ENCODE measurements at places on chromosomes 4 and X. TPM values are rescaled to one million over a fixed set of nuclear protein-coding genes. Genes with fewer than 3 reads are reported as not detected.

The PRR32 gene
- not detected for total RNA-seq

The PF4V1 gene
- total RNA-seq, result not detected

The SPANXA1 gene
- total RNA-seq, result not detected

The SHOX gene
- 0.33 TPM for total RNA-seq

The ITM2A gene
- total RNA-seq, result 149 TPM

The BEX5 gene
- total RNA-seq, result 1.6 TPM

The GPM6B gene
- 35.7 TPM for total RNA-seq

The ADH1A gene
- 2.3 TPM for total RNA-seq

DNA sequence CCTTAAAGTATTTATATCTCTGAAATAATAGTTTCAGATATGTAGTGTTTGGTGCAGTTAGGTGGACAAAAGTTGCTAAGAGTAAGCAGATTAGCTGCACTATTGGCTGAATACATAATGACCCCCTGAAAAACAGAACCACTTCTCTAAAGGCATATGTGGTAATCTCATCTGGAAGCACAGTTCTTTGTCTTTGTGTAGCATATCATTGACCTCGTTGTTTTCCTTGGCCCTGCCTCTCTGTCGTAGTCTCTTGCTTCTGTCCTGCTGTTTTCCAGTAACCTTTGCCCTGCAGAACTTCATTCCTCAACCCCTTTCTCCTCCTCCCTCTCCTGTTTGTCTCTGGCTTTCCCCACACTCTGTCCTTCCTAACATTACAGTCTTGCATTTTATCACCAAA lies 41.4 kb downstream of the JADE3 start:
- DNase-seq, result no peak

GRCh38 chr4:7390336-7390735 lies 44.4 kb downstream of the PSAPL1 start:
- peak; percentile 6 for DNase-seq

DNA sequence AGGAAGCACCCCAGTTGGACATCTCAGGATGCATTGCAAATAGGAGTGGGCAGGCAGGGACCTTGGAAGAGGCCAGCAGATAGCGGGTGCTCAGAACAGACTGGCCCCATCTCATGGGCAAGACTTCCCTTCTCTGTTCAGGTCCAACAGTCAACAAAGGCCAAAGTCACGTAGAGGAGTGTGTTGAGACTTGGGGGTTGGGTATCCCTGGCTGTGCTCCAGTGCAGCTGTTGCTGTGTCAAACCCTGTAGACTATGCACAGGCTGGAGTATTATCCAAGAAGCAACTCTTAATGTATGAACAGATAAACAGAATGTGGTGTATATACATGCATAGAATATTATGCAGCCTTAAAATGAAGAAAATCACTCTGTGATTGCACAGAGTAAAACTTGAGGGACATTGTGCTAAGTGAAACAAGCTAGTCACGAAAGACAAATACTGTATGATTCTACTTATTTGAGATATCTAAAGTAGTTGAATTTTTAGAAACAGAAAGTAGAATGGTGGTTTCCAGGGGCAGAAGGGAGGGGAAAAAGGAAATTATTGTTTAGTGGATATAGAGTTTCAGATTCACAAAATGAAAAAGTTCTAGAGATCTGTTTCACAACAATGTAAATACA lies 192.1 kb upstream of the LCORL start:
- no peak for DNase-seq

DNA sequence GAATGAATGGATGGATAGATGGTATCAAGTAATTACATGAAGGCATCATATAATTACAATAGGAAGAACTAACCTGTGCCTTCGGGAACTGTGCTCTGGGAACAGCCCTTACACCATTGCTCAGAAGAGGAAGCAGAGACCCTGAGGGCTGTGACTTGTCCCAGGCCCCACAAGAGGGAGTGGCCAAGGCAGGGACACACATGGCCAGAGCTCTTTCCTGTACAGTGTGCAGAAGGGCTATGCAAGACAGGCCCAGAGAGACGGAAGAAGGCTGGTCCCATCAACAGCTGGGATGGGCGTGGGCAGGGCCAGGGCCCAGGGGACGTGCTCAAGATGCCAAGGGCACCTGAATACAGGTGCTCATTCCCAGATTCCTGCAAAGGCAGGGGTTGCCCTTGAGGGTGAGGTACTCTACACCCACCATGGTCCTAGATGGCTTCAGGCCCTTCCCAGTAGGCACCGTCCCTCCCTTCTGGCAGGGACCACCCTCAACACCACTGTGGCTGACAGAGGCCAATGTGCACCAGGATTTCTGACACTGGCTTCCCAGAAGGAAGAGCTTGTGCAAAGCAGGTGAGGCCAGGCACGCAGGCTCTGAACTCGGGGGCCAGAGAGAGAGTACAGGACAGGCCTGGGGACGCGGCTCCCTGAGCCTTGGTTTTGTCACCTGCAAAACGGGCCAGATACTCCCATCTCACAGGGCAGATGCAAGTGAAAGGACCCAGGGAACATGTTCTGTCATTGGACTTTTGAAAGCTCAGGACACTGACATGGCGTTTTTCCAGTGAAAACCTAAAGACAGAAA lies 1.7 kb downstream of the EVC2 start:
- no peak for DNase-seq

DNA sequence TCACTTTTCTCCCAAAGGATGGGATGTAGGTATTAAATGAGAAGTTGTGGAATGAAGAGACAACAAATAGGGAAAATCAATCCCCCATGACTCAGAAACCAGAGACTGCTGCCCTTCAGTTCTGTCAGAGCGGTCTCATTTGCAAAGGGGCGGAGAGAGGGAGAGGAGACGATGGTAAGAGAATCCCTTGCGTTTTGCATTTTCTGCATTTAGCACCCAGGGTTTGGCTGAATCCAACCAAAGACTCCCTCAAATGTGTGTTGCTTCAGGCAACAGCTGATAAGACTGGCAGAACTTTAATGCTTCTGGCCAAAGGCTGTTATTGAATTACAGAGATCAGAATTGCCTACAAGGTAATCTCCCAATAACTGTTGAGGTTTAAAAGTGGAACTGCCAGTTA lies 230.2 kb downstream of the EVC2 start:
- no peak for DNase-seq

GRCh38 chrX:48794911-48795515 lies 6.9 kb upstream of the HDAC6 start:
- no peak for DNase-seq

DNA sequence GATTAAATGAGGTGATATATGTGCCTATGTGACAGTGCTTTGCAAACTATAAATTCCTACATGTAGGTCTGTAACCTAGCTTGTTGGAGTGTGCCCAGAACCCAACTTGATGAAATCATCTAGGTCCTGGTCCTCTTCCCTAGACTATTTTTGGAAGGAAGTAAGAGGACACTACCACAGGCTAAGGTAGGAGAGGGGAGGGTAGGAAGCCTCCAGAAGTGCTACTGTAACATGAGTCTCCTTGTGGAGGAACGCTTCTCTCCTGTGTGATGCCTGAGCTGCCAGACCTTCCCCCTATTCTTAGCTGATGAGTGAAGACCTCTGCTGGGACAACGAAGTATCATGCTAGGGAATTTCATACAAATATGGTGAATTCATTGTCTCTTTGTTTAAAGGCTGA lies 41.8 kb upstream of the IL21 start:
- no peak for DNase-seq

DNA sequence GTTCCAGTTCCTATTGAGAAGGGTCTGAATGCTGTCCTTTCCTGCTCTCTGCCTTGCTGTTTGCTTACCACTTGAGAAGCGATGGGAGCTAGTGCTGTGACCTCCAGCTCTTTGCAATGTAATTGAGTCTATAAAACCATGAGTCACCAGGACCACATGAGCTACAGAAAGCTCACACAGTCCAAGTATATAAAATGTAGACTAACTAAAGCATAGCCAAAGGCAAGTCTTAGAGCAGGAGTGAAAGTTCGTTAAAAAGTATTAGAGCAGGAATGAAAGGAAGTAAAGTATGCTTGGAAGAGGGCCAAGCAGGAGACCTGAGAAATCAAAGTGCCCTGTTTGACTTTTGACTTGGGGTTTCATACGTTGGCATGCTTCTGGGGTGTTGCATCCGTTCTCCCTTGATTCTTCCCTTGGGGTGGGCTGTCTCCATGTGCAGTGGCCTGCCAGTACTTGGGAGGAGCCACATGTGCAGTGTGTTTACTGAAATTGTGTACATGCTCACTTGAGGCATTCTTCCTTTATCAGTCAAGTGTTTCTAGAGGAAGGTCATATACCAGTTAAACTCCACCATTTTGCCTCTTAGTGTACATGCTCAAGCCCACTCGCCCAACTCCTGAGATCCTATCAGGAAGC lies 71.3 kb upstream of the KIT start:
- no peak for DNase-seq

- no peak for DNase-seq
Measured at GRCh38 chr4:99664716-99665115, 7.1 kb upstream of the C4orf54 start.

GRCh38 chrX:73562458-73562857 lies 539 bp upstream of the CHIC1 start:
- DNase-seq, result no peak

- no peak for DNase-seq
Measured at GRCh38 chr4:114488301-114488982, 110.2 kb upstream of the UGT8 start.
